Lung (tissue), 17 donors: ENCODE measurements at places on chromosomes 5 and 9. TPM values are rescaled to one million over a fixed set of nuclear protein-coding genes. Genes with fewer than 3 reads are reported as not detected.

GRCh38 chr5:94102849-94103248 is 361.4 kb upstream of the POU5F2 start:
- H3K4me1 ChIP-seq, result no peaks in the 10 kb centered on the region
- DNase-seq, result no peak
- H3K27me3 ChIP-seq, result no peaks in the 10 kb centered on the region
- no peak overlapping the region for H3K27ac ChIP-seq

- peaks cover 14% of the 10 kb centered on the region for H3K4me1 ChIP-seq
- H3K36me3 ChIP-seq, result peaks cover 5% of the 10 kb centered on the region
Observed at GRCh38 chr5:149223081-149223848, 48.4 kb upstream of the AFAP1L1 start.

DNA sequence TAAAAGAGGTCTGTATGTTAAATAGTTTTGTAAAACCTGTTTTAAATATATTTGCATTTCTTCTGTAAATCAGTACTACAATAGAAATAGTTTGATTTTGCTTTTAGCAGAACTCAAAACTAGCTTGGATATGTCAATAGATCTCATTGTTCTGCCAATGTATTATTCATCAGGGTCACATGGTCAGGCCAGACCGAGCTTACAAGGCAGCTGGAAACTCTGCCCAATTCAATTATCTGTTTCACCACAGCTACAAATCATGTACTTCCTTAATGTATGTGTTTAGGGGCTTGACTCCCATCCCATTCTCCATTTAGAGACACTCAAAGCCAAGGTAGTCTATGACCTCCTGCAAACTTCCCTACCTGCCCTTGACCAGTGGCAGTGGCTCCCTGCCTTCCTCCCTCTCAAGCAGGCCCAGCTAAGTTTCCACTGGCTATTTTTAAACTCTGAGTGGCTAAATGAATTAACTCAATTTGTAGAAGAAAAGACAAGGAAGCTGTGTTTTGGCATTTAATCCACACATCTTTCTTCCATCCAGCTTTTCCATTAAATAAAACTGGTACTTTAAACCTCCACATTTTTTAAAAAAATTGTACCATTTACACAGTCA is 46.4 kb upstream of the SELENOP start:
- no peaks in the 10 kb centered on the region for H3K4me1 ChIP-seq
- H3K36me3 ChIP-seq, result no peaks in the 10 kb centered on the region
- H3K27me3 ChIP-seq, result no peaks in the 10 kb centered on the region
- no peak for DNase-seq
- no peak overlapping the region for H3K27ac ChIP-seq

The EQTN gene
- total RNA-seq, result 1.5 TPM

- H3K27me3 ChIP-seq, result no peaks in the 10 kb centered on the region
- H3K4me3 ChIP-seq, result no peak overlapping the region
- H3K4me1 ChIP-seq, result no peaks in the 10 kb centered on the region
- H3K27ac ChIP-seq, result no peak overlapping the region
- no peak for DNase-seq
Observed at GRCh38 chr9:97908705-97909104, 13.6 kb downstream of the TRMO start.

The TNFSF8 gene
- total RNA-seq, result 8.7 TPM

The LCN2 gene
- total RNA-seq, result 281 TPM

DNA sequence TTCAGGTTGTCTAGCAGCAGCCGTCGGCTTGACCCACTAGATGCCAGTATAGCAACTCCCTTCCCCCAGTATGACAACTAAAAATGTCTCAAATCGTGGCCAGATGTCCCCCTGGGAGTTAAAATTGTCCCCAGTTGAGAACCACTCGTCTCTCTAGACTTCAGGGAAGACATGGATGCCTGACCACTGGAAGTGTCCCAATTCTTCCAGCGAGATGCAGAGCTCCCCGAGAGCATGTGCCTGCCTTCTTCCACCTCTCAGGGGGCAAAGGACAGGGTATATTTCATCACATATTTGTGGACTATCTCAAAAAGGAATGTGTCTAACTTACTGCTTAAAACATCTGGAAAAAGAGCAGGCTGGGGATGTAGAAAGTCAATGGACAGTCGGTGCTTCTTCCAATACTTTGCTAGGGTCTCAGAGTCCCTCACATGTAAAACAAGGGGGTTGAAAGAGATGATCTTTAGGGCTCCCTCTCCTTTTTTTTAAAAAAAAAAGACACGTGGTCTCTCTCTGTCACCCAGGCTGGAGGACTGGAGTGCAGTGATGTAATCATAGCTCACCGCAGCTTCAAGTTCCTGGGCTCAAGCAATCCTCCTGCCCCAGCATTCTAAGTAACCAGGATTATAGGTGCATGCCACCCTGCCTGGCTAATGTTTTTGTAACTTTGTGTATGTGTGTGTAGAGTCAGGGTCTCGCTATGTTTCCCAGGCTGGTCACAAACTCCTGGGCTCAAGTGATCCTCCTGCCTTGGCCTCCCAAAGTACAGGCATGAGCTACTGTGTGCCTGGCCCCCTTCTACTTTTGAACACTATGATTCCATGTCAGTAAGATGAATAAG is 190.6 kb downstream of the DAB2IP start:
- H3K27ac ChIP-seq, result no peak overlapping the region
- H3K4me3 ChIP-seq, result no peak overlapping the region
- no peaks in the 10 kb centered on the region for H3K36me3 ChIP-seq
- H3K27me3 ChIP-seq, result no peaks in the 10 kb centered on the region
- no peaks in the 10 kb centered on the region for H3K4me1 ChIP-seq

The TUSC1 gene
- total RNA-seq, result 9.2 TPM

GRCh38 chr9:123349691-123350480 is 6.1 kb upstream of the CRB2 start:
- H3K36me3 ChIP-seq, result no peaks in the 10 kb centered on the region
- H3K4me1 ChIP-seq, result no peaks in the 10 kb centered on the region
- H3K4me3 ChIP-seq, result no peak overlapping the region
